ENCODE measurements at places on chromosomes 7 and 10. TPM values are rescaled to one million over a fixed set of nuclear protein-coding genes. Genes with fewer than 3 reads are reported as not detected.

The RARRES2 gene
- not detected for total RNA-seq

The SORCS1 gene
- 6.4 TPM for total RNA-seq

The GSTO2 gene
- 1.2 TPM for total RNA-seq

The KAT6B gene
- 12.0 TPM for total RNA-seq

The ATG9B gene
- total RNA-seq, result 0.13 TPM

The SPDYE11 gene
- total RNA-seq, result not detected

The CCDC3 gene
- 0.19 TPM for total RNA-seq

The SRGN gene
- 3.9 TPM for total RNA-seq

The ADAMTS14 gene
- 0.16 TPM for total RNA-seq

The EPHA1 gene
- not detected for total RNA-seq

The ZCCHC24 gene
- total RNA-seq, result 4.0 TPM

The CCL24 gene
- not detected for total RNA-seq

The IFRD1 gene
- total RNA-seq, result 64.7 TPM

The MYOZ1 gene
- 0.21 TPM for total RNA-seq

The GHRHR gene
- total RNA-seq, result not detected

The OIT3 gene
- total RNA-seq, result not detected

The SPAM1 gene
- not detected for total RNA-seq

The PNLIP gene
- not detected for total RNA-seq

The ST8SIA6 gene
- 1.1 TPM for total RNA-seq

The DRGX gene
- not detected for total RNA-seq

The CYP3A4 gene
- not detected for total RNA-seq

The FAM25G gene
- total RNA-seq, result not detected

The SCIN gene
- total RNA-seq, result 0.59 TPM

Data from SK-MEL-5 (cell line).